ENCODE measurements at places on chromosomes 11 and 22. TPM values are rescaled to one million over a fixed set of nuclear protein-coding genes. Genes with fewer than 3 reads are reported as not detected.
A peak's percentile ranks its signal among the peaks of the same experiment; 100 is the strongest.

Gene VSIG2
- 0.20 TPM for total RNA-seq

Gene OR10W1
- total RNA-seq, result not detected

DNA sequence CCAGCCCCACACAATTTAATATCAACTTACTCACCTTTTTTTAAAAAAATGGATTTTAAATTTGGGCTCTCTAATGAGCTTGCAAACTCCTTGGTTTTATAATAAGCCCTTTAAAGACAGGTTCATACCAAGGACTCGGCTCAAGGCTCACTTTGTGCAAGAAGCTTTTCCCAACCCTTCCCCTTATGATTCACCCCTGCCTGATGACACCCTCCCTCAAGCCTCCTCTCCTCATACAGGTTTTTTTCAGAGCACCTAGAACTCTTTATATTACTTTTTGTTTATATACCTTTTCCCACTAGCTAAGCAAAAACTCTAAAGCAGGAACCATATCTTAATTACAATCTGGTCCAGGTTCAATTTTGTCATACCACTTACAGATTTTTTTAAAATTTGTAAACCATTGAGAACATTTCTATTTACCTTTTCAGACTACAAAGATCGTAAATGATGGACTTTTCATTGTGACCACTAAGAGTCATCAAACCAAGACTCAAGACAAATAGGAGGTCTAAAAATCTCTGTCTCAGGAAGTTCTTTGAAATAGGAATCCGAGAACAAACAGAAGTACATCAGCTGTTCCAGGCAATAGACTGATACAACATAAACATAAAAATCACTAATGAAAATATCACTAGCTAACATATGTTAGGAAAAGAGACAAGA, 13.1 kb upstream of the EXPH5 start:
- DNase-seq, result no peak

GRCh38 chr11:124716591-124716990, 23.2 kb upstream of the NRGN start:
- no peak for DNase-seq

Gene IGSF22
- 0.17 TPM for total RNA-seq

GRCh38 chr11:33687733-33688479, 12.7 kb downstream of the C11orf91 start:
- DNase-seq, result no peak

GRCh38 chr11:44450295-44450932, 115.0 kb upstream of the CD82 start:
- no peak for DNase-seq

DNA sequence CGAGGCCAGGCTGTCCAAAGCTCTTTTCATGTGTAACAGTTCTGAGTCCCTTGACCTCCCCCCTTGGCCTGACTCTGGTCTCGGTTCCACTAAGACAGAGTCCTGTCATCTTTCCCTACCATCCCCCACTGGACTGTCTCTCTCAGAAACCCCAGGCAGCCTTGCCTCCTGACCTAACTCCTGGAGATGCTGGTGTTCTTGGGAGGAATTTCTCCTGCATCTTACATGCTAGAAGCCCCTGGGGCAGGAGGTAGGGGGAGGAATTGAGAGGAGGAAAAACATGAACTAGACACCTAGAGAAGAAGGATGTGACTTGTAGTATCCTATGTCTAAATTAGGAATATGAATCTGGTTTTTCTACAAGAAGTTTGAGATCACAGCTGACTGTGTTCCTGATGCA, 648 bp upstream of the IL18BP start:
- DNase-seq, result no peak

- peak; percentile 68 for DNase-seq
Observed at GRCh38 chr11:721741-722345, 15.8 kb downstream of the EPS8L2 start.

GRCh38 chr22:50529897-50530579, at the start of gene TYMP:
TSS of gene TYMP (minus strand) at chr22:50530012. CDS start at chr22:50529709, 303 bp downstream.
- DNase-seq, result peak; percentile 83

Gene LGALS12
- total RNA-seq, result not detected

DNA sequence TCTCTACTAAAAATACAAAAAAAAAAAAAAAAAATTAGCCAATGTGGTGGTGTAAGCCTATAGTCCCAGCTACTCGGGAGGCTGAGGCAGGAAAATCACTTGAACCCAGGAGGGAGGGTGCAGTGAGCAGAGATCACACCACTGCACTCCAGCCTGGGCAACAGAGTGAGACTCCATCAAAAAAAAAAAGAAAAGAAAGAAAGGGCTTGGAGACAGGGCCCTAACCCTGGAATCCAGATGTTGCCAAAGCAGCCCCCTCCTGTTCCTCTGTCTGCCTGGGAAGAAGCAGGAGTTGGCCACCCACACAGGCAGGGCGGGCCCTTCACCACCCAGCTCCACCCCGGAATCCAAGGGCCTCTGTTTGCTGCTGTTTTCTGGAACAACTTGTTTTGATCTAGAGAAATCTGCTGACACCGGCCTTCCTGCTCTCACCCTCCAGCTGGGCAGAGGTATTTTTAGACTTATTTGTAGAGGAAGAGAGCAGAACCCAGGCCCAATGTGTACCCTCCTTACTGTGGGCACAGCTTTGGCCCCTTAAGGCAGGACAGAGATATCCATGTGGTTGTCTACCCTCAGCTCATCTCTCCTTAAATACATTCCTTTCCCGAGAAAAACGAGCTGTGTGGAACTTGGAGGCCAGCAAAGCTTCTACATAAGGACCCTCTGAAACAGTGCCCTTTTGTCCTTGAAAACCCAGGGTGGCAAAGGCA, 2.7 kb upstream of the NEAT1 start:
- DNase-seq, result peak; percentile 36

Gene P2RY2
- total RNA-seq, result 0.22 TPM

DNA sequence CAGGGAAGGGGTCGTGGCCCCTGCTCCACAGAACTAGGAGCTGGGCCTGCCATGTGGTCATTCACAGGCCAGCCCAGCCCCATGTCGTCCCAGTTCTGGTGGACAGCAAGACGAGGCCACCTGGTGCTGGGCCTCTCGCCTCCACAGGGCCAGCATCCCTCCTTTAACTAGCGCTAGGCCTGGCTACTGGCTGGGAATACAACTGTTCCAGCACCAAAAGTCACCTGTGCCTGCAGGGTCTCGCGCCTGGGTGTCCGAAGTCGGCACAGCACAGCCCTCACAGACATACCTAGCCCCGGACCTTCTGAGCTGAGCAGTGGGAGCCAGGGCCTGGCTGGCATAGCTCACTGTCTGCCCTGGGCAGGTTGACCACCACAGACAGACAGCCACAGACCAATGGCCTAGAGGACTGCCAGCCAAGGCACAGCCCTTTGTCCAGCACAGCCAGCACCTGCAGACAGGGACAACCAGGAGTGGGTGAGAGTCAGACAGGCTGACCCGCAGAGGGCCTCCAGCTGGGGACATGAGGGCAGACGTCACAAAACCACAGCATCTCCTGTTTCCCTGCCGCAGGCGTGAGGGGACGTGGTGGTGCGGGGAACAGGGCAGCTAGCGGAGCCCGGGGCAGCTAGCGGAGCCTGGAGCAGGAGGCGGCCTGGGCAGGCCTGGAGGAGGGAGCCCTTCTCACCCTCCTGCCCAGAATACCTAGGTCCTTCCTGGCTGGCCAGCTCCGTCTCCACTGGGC, 27.2 kb upstream of the TH start:
- no peak for DNase-seq

Gene ZNF280A
- not detected for total RNA-seq

GRCh38 chr11:84566671-84567070, 1060.5 kb downstream of the DLG2 start:
- no peak for DNase-seq

DNA sequence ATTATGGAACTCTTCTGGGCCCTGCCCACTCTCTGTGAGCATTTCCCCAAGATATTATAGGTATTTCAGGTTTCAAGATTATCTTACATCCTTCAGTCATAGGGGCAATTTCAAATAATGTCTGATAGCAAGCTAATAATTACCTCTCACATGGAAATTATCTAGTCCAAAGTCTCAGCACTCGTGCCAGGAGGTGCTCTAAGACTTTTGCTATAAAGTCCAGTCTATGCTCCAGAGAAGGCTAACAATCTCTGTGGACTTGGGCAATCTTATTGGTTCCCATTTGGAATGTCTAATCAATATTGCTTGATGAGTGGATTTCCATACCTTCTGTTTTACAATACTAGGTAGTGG, 5.4 kb downstream of the TREH start:
- no peak for DNase-seq

Gene MS4A4A
- total RNA-seq, result 1.4 TPM

Gene TEX54
- not detected for total RNA-seq

DNA sequence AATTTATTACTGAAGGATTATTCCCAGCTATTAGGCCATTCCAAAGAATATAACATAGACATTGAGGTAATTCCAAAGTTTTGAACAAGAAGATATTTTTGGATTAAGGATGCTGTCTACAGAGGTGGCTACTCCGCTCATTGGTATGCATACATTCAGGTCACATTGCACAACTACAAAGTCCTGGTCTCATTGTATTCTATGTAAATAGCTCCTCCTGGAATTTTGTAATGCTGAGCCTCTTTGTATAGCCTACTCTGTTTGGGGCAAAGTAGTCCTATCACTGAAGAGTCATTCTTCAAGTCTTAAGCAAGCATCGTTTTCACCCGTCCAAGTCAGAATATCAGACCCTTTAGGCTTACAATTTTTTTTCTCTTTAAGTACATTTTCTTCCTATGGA, 142.4 kb downstream of the KIF18A start:
- DNase-seq, result no peak

Gene B4GAT1
- 1.9 TPM for total RNA-seq

GRCh38 chr22:19438298-19438697, 6.0 kb downstream of the MRPL40 start:
- DNase-seq, result no peak

Gene RAB39A
- total RNA-seq, result 3.6 TPM

GRCh38 chr11:118318581-118319336, 14.2 kb downstream of the CD3E start:
- no peak for DNase-seq

- no peak for DNase-seq
Observed at GRCh38 chr11:35951680-35952079, 7.8 kb downstream of the LDLRAD3 start.

Gene PRG3
- not detected for total RNA-seq

Gene ZNF214
- not detected for total RNA-seq

Gene MUC5AC
- total RNA-seq, result not detected

GRCh38 chr22:49418341-49418894, 409.3 kb downstream of the BRD1 start:
- DNase-seq, result no peak

DNA sequence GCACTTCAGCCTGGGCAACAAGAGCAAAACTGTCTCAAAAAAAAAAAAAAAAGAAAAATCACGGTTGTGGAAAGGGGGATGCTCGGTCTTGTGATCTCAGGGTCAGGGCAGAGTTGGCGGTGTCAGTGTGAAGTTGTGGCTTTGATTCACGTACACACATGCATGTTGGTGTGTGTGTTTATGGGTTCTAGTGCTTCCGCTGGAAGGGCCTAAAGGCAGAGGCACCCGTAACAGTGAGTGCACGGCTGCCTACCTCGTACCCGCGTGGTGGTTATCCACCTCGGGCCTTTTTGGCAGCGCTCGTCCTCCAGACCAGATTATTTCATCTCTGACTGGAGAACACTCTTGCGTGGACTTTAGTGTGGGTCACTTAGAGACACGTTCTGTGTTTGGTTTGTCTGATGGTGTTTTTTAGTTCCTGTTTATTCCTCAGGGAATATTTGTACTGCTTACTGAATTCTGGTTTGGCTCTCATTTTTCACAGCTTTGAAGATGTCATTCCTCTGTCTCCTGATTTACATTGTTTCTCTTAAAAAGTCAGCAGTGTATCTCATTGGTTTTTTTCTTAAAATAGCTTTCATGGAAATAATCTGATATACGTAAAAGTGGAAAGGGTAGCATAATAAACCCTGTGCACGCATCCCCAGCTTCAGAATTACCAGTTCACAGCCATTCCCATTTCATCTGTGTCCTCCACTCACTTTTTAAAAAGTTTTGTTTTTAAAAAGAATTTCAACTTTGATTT, 15.6 kb downstream of the ZBED4 start:
- DNase-seq, result no peak

- DNase-seq, result no peak
Observed at GRCh38 chr11:88402784-88403183, 65.2 kb upstream of the CTSC start.

DNA sequence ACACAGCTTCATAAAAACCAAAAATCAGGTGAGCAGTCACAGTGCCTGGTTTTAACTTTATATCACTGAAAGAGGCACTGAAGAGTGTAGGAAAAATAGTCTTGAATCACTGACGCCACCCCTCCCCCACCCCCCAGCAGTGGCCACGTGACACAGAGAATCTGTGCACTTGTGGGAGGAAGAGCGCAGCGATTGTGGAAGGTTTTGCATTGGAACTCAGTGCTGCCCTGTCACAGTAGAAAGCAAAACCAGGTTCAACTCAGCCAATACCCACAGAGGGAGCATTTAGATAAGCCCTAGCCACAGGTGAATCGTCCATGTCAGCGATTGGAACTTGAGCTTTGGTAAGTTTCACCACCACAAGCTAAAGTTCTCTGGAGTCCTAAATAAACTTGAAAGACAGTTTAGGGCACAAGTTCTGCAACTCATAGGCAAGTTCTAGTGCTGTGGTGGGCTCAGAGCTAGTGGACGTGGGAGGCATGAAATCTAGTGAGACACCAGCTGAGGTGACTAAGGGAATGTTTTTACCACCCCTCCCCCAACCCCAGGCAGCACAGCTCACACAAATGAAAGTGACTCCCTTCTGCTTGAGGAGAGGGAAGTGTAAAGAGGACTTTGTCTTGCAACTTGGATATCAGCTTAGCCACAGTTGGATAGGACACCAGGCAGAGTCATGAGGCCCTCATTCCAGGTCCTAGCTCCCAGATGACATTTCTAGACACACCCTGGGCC, 13.3 kb downstream of the OR52B2 start:
- no peak for DNase-seq

GRCh38 chr11:31810779-31811647, at the start of gene PAX6:
TSS of gene PAX6 (minus strand) at chr11:31811322. CDS start at chr11:31806411, 4,911 bp downstream.
- no peak for DNase-seq

GRCh38 chr11:61985869-61986268, 18.4 kb upstream of the FTH1 start:
- DNase-seq, result no peak

DNA sequence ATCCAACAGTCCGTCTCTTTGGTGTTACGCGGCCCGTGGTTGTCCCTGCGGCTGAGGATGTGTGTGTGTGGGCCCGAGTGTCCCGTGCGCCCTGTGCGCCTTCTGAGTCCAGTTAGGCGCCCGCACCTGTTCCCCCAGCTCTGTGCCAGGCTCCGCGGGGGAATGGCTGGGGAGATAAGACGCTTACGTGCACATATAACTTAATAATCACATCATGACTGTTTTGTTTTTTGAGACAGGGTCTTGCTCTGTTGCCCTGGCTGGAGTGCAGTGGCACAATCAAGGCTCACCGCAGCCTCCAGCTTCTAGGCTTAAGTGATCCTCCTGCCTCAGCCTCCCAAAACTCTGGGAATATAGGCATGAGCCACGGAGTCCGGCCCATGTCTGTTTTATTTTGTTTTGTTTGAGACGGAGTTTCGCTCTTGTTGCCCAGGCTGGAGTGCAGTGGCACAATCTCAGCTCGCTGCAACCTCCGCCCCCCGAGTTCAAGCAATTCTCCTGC, 817 bp downstream of the ARL2 start:
- DNase-seq, result no peak

GRCh38 chr11:125174686-125175085, 10.1 kb downstream of the PKNOX2 start:
- no peak for DNase-seq

All from activated B cell treated with CpG ODN at 0.5 μM for 24 hours (primary cell).